AG08395 (cell line): ENCODE measurements at places on chromosomes 16 and 17.
A peak's percentile ranks its signal among the peaks of the same experiment; 100 is the strongest.

DNA sequence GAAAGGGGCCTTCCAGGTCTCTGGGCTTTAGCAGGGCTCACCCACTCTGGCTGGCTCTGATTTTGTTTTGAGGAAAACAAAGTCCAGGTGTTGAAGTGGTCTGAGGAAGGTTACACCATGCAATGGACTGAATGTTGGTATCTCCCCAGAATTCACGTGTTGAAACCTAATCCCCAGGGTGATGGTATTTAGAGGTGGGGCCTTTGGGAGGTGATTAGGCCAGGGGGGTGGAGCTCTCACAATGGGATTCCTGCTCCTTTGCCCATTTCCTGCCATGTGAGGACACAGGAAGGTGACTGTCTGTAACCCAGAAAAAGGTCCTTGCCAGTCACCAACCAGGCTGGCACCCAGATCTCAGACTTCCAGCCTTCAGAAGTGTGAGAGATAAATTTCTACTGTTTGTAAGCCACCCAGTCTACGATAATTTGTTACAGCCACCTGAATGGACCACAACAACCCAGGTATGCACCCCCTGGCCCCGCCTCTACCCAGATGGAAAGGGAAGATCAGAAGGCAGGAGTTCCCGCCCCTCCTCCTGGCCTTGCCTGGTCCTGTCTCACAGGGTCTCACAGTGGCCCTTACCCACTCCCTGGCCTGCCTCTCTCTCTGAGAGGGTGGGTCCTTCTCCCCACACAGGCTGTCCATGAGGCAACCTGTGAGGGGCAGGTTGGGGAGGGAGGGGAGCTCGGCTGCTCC is 32.0 kb downstream of the LRRC75A start:
- DNase-seq, result no peak

- DNase-seq, result no peak
These were observed 35.0 kb downstream of the GAN start for GRCh38 chr16:81349608-81350305.

GRCh38 chr17:41547921-41548843 is 20.1 kb upstream of the KRT19 start:
- peak; percentile 96 for DNase-seq

DNA sequence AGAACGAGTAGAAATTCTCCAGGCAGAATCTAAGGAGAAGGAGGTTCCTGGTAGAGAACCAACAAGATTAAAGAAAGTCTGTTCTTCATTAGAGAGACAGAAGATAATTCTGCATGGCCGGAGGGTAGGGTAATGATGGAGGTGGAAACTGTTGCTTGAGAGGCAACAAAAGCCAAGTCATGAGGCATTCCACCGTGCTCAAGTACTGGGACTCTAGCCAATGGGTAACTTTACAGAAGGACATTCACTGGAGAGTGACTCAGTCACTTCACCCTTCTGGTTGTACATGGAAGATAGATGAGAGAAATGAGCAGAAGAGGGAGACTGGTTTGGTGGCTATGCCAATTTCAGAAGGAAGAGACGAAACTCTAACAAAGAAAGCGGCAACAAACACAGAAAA is 53.6 kb upstream of the ANKFN1 start:
- peak; percentile 64 for DNase-seq

DNA sequence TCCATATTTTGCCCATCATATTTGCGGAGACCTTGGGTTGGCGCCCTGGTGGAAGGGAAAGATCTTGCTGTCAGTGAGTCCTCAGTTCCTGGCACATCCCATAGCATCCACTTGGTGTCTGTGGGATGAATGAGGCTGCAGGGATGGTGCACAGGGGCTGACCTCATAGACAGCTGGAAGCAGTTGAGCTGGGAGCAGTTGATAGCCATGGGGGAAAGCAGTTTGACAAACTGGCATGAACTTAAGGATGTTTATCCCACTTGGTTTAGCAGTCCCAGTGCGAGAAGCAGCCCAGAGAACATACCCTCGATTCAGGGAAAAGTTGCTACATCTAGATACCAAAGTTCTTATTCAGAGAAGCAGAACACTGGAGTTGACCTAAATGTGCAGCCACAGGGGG is 80.7 kb downstream of the SNX29 start:
- peak; percentile 79 for DNase-seq

GRCh38 chr17:38922538-38923297 is 2.7 kb upstream of the LASP1NB start:
- peak; percentile 40 for DNase-seq

GRCh38 chr16:19776565-19776964 is 58.5 kb downstream of the IQCK start:
- no peak for DNase-seq

DNA sequence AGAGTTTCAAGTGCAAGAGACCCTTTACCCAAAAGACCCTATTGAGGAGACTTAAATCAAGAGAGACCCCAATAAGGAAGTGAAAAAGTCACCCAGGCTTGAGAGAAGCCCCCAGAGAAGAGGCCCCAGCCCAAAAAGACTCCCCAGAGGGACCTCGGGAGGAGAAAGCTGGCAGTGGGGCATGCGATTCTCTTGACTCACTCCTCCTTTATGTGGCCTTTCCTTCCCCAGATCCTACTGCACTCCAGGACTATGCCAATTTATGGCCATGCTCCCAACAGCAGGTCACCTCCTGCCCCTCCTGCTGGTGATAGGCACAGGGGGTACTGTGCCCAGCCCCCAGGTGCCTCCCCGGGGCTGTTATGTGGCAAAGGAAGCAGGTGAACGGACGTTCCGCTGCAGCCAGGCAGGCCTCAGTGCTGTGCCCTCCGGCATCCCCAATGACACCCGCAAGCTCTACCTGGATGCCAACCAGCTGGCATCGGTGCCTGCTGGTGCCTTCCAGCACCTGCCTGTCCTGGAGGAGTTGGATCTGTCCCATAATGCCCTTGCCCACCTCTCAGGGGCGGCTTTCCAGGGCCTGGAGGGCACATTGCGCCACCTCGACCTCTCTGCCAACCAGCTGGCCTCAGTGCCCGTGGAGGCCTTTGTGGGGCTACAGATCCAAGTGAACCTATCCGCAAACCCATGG is 16.3 kb downstream of the LRRC3C start:
- no peak for DNase-seq

GRCh38 chr16:51003850-51004566 is 147.1 kb downstream of the SALL1 start:
- no peak for DNase-seq

GRCh38 chr17:37744633-37744927 is 279 bp downstream of the HNF1B start:
- DNase-seq, result no peak

DNA sequence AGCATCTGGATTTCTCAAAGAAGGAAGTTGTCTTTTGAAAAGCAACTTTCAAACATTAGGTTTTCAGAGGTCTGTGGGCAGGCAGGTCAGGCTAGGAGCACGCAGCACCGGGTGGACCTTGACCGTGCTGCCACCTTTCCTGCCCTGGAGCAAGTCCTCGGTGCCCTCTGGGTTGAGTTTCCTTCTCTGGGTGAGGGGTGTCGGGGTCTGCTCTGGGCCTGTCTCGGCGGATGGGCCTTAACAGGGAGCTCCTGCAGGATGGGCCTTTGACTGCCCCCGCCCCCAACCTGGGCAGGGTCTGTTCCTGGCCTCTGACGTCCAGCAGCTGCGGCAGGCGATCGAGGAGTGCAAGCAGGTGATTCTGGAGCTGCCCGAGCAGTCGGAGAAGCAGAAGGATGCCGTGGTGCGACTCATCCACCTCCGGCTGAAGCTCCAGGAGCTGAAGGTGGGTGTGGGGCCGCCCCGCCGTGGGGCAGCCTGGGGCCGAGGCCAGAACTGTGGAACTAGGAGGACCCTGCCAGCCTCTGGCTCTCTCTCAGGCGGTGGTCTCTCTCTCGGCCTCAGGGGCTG is 8.7 kb downstream of the DEF8 start:
- no peak for DNase-seq

GRCh38 chr16:13906168-13907089 is 13.5 kb upstream of the ERCC4 start:
- no peak for DNase-seq

GRCh38 chr17:30957741-30958140 is 13.1 kb upstream of the RNF135 start:
- DNase-seq, result no peak

DNA sequence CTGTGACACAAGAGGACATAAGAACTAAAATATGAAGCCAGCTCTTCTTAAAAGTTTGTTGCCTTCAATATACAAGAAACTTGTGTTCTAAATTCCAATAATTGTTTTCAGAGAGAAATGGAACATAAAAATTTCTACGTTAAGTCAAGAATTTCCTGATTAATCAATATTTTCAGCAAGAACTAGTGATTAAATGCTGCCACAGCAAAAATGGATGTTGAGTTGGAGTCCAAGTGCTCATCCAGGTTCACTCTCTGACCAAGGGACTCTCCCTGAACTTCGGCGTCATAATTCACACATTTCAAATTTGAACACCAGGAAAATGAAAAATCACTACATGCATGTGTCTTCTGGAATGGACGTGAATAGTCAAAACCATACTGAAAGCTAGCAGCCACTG is 1263.6 kb upstream of the GOT2 start:
- no peak for DNase-seq

GRCh38 chr16:17345043-17345442 is 125.7 kb downstream of the XYLT1 start:
- peak; percentile 65 for DNase-seq

GRCh38 chr17:19348081-19348650 is 14.4 kb downstream of the B9D1 start:
- DNase-seq, result no peak

DNA sequence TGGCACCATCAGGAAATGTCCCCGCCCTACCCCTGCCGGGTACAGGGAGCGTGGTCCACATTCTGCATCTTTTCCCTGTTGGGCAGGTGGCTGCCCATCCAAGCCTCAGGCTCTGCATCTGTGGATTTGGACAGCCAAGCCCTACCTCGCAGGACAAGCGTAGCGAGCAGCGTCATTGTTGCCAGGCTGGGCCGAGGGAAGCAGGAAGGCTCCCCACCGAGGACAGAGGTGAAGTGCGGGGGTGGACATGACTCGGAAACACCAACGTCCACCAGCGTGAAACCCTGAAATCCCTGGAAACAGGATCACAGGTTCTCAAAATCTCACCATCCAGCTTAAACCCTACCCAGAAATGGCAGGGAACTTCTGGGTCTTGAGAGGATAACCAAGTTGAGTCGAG is 73.6 kb downstream of the SOCS1 start:
- no peak for DNase-seq

- DNase-seq, result no peak
These were observed 11.3 kb upstream of the RNF157 start for GRCh38 chr17:76251478-76252039.

DNA sequence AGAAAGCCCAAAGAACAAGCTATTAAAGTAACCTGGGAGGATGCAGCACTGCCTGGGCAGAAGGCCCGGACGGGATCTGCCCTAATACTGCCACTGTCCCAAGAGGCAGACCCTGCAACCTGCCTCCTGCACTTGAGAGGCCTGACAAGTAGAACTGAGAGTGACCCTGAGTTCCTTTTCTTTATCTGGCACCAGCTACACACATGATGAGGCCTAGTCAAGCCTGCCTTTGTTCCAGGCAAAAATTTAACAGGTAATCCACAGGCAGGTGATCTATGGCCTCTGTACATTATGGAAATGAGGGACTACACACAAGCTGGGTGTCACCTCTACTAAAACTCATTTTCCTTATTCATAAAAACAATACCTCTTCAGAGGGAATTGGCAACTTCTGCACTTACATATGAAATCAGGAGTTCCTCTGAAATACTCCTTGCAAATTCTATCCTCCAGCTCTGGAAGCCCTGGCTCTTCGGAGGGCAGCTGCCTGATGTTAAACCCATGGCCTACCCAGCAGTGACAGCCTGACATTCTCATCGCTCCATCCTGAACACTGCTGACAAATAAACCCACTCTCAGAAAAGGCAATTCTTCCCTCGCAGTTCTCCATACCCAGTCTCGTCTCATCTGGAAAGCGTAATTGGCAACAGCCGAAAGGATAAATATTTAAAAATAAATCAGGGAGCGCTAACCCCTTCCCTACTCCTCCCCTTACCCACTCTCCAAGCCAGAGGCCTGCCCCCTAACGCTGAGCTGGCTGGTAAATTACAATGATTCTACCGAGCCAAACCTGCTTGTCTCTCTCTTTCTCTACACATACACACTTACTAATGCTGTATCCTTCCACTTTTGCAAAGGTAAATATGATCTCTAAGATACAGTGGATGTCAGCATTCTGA is 2.5 kb upstream of the ZFHX3 start:
- DNase-seq, result no peak

- DNase-seq, result no peak
These were observed 51.0 kb upstream of the TOM1L1 start for GRCh38 chr17:54849660-54850059.

DNA sequence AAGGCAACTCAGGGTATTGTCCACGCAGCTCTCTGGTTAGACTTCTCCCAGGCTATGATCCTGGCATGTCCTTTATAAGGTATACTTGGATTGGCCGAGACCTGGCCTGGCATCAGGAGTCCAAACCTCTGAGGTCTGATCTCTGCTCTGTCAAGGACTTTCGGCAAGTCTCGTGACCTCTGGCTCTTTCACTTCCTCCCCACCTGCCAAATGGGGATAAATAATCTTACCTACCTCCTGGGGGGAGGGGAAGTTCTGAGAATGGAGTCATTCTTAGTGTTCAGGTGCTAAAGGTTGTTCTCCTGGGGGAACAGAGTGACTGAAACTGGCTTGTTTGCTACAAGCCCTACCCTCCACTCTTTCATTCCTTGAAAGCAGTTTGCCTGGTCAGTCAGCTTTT is 7.6 kb downstream of the ATXN1L start:
- no peak for DNase-seq

DNA sequence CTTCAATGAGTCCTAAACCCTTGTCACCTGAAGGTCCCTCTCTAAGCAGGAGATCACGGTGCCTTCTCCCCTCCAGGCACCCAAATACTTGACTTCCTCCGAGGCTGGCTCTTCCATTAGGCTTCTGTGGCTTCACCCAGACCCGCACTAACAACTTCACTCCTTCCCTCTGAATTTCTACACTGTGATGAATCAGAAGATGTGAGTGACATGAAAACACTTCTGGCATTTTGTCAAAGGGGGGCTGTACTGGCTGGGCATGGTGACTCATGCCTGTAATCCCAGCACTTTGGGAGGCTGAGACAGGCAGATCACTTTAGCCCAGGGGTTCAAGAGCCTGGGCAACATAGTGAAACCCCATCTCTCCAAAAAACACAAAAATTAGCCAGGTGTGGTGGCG is 72.6 kb upstream of the CNEP1R1 start:
- no peak for DNase-seq

DNA sequence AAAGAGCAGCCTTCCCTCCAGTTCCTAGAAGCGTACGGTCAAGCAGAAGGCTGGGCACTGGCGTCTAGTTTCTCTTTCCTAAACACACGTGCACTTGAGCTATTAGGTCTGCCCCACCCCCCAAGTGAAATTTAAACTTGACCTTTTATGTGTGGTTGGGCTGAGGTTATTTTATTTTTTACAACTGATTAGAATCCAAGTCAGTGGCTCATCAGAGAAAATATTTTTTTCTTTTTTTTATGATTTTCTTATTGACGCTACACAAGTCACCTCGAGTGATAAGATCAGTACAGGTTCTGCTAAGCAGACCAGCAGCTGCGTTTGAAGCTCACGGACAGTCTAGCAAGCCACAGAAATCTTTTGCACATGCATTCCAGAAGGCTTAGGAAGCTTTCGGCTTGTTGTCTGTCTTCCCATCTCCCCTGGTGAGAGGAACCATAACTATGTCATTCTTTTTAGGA is 95.1 kb downstream of the ZFHX3 start:
- DNase-seq, result peak; percentile 44

GRCh38 chr17:32287804-32288511 is 22.3 kb downstream of the RHBDL3 start:
- no peak for DNase-seq

- no peak for DNase-seq
These were observed 292.0 kb upstream of the TNRC6C start for GRCh38 chr17:77666462-77666861.

GRCh38 chr17:48610282-48611211 is at the start of gene HOXB7:
TSS of gene HOXB7 (minus strand) at chr17:48611017. CDS start at chr17:48610918, 99 bp downstream.
- DNase-seq, result peak; percentile 83
